Immature natural killer cell (primary cell): ENCODE measurements at places on chromosomes 7 and 10. TPM values are rescaled to one million over a fixed set of nuclear protein-coding genes. Genes with fewer than 3 reads are reported as not detected.

GRCh38 chr10:81306971-81307782 lies 567.8 kb upstream of the NRG3 start:
- DNase-seq = no peak

- no peak for DNase-seq
Measured at GRCh38 chr10:43226441-43226840, 40.4 kb downstream of the RASGEF1A start.

- no peak for DNase-seq
Measured at GRCh38 chr10:132309879-132310591, 2.3 kb upstream of the STK32C start.

DNA sequence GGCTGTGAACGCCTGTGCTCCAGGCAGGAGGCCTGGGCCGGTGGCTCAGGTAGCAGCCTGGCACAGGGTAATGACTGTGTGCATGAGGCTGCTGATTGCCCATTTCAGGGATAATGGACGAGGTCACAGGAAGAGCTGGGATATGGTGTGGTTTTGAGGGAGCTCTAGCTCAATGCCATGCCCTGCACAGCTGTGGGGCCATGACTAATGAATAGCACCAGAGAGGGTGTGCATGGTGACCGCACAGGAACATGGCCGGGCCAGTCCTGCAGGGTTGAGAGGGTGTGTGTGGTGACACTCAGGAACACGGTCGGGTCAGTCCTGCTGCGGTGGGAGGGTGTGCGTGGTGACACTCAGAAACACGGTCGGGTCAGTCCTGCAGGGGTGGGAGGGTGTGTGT lies 21.8 kb downstream of the NKX6-2 start:
- no peak for DNase-seq

GRCh38 chr10:58791137-58791536 lies 278.5 kb downstream of the BICC1 start:
- DNase-seq = no peak

DNA sequence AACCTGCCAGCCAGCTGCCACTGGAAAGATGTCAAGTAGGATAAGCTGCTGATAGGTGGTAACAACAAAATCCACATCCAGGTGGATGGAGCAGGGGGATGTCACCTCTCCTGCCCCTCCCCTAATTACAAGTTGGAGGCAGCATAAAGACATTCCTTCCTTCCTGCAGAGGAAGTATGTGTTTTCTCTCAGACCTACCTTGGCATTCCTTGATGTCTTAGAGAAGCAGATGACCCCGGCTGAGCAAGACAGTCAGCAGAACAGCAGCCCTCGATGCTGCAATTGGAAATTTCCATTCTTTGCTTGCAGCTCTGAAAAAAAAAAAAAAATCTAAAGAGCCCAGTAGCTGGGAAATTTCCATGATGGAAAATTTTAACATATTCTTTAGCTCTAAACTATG lies 137.5 kb upstream of the MKLN1 start:
- DNase-seq = no peak

GRCh38 chr10:89255793-89256192 lies 4.2 kb upstream of the LIPA start:
- no peak for DNase-seq

GRCh38 chr10:34547291-34547690 lies 267.8 kb downstream of the PARD3 start:
- DNase-seq = no peak

- no peak for DNase-seq
Measured at GRCh38 chr7:112067632-112068540, 138.3 kb downstream of the DOCK4 start.

GRCh38 chr10:104601166-104601565 lies 39.9 kb upstream of the SORCS3 start:
- DNase-seq = no peak

DNA sequence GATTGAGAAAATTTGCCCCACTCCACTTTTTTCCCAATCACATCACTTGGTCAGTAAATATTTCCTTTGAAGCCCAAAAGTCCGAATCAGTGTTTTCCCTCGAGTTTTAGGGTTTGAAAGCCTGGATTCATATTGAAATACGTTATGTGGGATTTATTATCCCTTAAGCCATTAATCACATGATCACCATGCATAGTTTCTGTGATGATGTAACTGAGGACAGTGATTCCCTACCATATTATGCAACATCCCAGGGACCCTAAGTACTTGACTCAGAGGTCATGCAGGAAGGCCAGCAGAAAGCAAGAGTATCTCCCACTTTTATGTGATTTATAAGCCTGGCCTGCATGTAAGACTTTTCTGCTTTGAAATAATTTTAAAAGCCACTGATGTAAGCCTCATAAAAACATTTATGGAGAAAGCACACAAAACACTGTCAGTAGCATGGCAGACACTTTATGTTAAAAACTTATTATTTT lies 630.6 kb upstream of the ZWINT start:
- DNase-seq = no peak

- no peak for DNase-seq
Measured at GRCh38 chr10:83978681-83979383, 160.5 kb upstream of the GHITM start.

The HYAL4 gene
- polyA plus RNA-seq = not detected

The MALRD1 gene
- polyA plus RNA-seq = not detected

The HSPB1 gene
- polyA plus RNA-seq = 11.2 TPM

The GFRA1 gene
- polyA plus RNA-seq = not detected

The ZNF25 gene
- 3.9 TPM for polyA plus RNA-seq

The SFRP5 gene
- polyA plus RNA-seq = not detected

The INMT gene
- not detected for polyA plus RNA-seq

The FKBP6 gene
- not detected for polyA plus RNA-seq
